ENCODE measurements at places on chromosomes 5 and 9.

DNA sequence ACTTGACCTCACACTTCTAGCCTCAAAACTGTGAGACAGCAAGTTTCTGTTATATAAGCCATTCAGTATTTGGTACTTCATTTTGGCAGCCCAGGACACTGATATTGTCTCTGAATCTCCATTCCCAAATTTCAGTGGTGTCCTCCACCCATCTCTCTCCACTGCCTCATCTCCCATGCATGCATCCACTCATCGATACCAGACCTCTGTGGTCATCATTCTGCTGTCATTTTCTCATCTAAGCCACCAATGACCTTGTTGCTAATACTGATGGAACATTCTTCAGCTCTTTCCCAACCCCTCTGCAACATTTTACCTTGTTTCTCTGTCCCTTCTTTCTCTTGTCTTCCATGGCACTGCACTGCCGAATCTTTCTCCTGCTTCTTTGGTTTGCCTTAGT is 221.8 kb downstream of the SNX18 start:
- no peak for DNase-seq

GRCh38 chr5:41610386-41610785 is 100.0 kb upstream of the PLCXD3 start:
- no peak for DNase-seq

- no peak for DNase-seq
Observed at GRCh38 chr9:19665146-19665863, 123.5 kb downstream of the SLC24A2 start.

- DNase-seq, result peak; percentile 56
Observed at GRCh38 chr9:96293498-96294158, 8.3 kb downstream of the HSD17B3 start.

- DNase-seq, result no peak
Observed at GRCh38 chr5:2506603-2507002, 244.9 kb downstream of the IRX2 start.

- no peak for DNase-seq
Observed at GRCh38 chr5:139862313-139862712, 66.7 kb downstream of the PSD2 start.
